T-helper 2 cell (primary cell): ENCODE measurements at places on chromosomes 4 and X.

DNA sequence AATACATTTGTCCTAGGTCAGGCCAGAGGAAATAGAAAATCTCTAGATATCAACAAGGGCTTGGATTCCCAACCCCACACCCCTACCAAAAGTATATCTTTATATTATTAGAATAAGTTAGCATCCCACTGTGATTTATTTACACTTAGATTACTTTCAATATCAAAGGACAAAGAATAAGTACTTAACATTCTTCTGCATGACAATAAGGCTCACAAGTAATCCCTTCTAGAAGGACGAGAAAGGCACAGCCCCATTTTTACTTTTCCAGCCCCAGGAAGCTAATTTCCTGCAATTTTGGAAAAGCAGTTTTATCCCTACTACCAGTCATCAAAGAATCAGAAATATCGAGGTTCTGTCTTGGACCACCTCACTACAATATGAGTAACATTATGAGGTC is 14.1 kb upstream of the SLITRK2 start:
- no peak for DNase-seq

- no peak for DNase-seq
These were observed 214.5 kb upstream of the S100G start for GRCh38 chrX:16435399-16435986.

DNA sequence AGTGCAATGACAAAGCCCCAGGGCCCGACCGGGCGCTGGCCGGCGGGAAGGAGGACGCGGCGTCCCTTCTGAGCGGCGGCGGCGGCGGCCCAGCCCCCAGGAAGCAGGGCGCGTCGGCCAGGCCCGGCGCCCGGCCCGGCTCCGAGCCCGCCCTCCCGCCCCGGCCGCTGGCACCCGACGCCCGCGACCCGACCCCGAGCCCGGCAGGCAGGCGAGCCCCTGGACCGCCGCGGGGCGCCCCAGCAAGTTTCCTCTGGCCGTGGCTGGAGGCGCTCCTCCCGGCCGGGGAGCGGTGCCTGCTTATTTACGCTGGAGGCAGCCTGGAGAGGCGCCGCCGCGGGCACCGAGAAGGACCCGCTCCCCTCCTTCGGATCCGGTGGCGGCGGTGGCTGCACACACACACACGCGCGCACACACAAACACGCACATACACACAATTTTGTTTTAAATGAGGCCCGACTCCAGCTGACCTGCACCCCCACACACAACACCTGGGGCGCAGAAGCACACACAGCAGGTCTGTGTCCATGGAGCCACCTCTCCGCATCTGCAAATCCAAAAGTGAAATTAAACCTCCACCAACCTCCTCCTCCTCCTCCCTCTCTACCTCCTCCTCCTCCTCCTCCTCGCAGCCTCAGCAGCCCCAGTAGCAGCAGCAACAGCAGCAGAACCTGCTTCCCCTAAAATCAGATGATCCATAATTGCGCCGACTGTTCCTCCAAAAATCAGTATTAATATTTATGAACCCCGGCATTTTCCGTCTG is 669 bp downstream of the IRF2 start:
- no peak for DNase-seq

- DNase-seq = no peak
These were observed 96.9 kb downstream of the CLNK start for GRCh38 chr4:10587697-10588096.

DNA sequence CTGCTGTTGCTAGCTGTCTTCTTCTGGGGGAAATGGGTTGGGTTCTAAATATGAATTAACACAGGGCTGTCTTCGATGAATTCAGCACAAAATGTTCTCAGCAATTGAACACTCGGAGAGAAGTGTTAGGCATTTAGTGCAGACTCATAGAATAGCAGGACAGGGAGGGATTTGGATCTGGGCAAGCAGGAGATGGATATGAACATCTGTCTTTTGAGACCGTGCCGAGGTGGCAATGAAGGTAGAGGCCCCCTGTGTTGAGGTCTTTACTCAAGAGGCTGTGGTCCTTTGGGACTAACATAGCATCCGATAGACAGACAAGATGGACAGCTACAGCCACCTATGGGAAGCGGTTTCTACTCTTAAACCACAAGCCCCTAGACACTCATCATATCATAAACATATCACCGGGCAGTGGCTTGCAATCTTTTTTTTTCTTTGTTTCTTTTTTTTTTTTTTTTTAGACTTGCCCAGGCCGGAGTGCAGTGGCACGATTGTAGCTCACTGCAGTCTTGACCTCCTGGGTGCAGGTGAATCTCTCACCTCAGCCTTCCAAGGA is 6.7 kb downstream of the CD99 start:
- no peak for DNase-seq

GRCh38 chrX:49799828-49800227 is 29.3 kb upstream of the PAGE4 start:
- DNase-seq = no peak

DNA sequence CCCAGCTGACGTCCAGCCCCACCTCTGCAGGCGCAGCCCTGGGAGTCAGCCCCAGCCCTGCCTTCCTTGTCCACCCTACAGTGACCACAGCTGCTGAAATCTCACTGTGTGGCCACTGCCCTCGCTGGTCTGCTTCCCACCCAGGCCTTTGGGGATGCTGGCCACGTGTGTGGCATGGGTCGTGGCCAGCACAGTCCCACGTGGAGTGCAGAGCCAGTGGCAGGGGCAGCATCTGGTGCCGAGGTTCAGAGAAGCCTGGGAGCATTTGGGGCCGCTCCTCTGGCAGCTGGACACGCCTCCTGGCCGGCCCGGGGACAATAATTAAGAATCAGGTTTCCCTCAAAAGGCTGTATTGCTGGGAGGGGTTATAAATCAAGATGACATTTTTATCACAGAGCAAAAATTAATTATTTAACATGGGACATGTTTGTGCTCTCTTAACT is 92.1 kb downstream of the HMX1 start:
- DNase-seq = no peak

GRCh38 chr4:2551118-2551517 is 14.7 kb downstream of the FAM193A start:
- DNase-seq = no peak
